Cardiac fibroblast (primary cell): ENCODE measurements at places on chromosomes 12 and 14.
A peak's percentile ranks its signal among the peaks of the same experiment; 100 is the strongest.

DNA sequence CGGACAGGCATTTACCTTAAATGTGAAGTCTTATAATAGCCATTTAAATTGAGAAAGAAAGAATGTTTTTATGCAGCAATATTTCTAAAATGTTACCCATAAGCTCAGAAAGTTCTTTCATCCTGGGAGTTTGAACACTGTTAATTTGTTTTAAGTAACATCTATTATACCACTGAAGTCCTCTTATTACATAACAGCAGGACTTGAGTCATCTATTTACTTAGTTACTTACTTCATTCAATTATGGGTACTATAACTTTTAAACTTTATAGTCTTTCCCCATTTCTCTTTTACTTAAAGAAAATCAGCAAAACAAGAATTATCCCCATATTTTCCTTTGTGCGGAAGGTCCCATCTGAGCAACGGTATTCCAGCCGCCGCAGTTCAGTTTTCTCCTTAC lies 473.1 kb downstream of the ETNK1 start:
- no peak for DNase-seq

DNA sequence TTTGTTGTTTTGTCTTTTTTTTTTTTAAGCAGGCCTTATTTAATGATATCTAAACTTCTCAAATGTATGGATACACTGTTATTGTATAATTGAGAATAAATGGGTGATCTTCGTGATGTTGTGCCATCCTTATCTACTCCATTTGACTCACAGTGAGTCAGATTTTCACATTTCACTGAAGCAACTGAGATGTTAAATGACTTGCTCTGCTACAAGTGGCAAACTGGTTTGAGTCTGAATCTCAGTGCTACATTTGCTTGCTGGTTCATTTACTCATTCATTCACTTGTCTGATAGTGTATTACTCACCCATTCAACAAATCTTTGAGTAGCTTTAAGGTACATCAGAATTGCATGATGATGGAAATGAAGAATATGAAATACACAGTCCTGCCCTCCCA lies 2.6 kb downstream of the KIAA0586 start:
- DNase-seq, result peak; percentile 34

DNA sequence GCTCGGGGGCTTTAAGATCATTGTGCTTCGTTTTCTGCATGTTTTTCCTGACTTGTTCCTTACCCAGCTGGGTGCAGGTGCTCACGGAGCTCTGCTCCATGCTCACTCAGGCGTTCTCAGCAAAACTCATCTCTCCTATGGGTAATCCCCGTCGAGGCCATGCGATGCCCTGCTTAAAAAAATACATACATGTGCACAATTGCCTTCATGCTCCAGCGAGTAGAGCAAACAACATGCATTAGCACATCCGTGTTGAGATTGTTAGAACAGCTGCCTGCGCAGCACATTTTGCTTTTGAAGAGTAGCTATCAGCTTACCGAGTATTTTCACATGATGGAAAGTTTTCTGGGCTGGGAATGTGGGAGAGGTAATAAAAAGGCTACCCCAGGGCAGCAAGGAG lies 16.2 kb downstream of the AACS start:
- DNase-seq, result no peak

- DNase-seq, result no peak
Measured at GRCh38 chr14:39984323-39984722, 552.1 kb upstream of the FBXO33 start.

- no peak for DNase-seq
Measured at GRCh38 chr12:109268896-109269295, 40.2 kb downstream of the FOXN4 start.
